Activated CD4-positive, CD25-positive, alpha-beta regulatory T cell treated with anti-CD3 and anti-CD28 coated beads, Interleukin-2, amount 50 U/mL, for 24 hours (primary cell): ENCODE measurements at places on chromosomes 4 and X.

DNA sequence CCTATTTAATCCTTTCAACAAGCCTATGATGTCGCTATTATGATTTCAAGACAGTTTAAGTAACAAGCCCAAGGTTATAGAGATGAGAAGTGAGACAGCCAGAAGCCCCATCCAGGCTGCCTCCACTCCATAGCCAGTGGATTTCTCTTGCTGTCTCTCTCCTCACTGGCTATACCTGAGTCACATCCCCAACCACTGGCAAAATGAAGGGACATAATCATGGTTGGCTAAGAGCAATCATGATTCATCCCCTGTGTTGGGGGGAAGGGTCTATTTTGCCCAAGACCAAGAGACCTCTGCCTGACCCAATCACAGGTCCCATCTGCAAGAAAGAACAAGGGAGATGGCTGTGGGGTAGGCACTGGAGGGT lies 334.9 kb upstream of the GATB start:
- ATAC-seq: no peak

- no peak for ATAC-seq
These were observed 841 bp downstream of the MTNR1A start for GRCh38 chr4:186554539-186554913.

- ATAC-seq: no peak
These were observed 124.0 kb upstream of the PPARGC1A start for GRCh38 chr4:24013668-24014422.

- no peak for ATAC-seq
These were observed 4.2 kb upstream of the CDS1 start for GRCh38 chr4:84578540-84579402.

DNA sequence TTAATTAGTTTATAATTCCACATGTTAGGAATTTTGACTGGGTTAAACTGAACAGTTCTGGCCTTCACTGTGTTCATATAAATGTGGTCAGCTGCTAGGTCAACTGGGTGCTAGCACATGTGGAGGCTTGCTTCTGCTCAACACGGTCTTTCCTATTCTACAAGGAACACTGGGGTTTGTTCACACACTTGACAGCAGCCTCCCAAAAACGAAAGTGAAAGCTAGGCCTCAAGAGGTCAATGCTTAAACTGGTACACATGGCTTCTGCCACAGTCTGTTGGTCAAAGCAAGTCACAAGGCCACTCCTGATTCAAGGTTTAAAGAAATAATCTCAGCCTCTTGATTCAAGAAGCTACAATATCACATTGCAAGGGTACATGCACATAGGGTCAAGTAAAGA lies 126.5 kb downstream of the QDPR start:
- ATAC-seq: no peak

- ATAC-seq: no peak
These were observed 336.1 kb downstream of the UNC5C start for GRCh38 chr4:95212692-95213091.

- peak; percentile 33 for ATAC-seq
These were observed 19.4 kb downstream of the SPRY1 start for GRCh38 chr4:123415977-123416376.

DNA sequence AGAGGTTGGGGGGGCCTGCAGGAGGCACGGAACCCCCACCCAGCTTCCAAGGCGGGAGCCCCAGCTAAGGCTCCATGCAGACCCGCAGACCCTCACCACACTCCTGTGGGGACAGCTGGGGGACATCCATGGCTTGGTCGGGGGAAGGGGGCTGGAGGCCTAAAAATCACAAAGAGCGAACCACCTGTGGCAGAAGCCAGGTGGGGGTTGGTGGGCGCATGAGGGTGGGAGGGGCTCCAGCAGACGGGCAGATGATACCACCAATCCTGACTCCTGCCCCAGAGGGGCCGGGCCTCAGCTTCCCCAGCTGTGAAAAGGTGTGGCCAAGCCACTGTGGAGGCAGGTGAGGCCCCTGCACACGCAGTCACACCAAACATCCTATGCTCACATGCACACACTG lies 111.6 kb downstream of the FAM53A start:
- ATAC-seq: no peak

DNA sequence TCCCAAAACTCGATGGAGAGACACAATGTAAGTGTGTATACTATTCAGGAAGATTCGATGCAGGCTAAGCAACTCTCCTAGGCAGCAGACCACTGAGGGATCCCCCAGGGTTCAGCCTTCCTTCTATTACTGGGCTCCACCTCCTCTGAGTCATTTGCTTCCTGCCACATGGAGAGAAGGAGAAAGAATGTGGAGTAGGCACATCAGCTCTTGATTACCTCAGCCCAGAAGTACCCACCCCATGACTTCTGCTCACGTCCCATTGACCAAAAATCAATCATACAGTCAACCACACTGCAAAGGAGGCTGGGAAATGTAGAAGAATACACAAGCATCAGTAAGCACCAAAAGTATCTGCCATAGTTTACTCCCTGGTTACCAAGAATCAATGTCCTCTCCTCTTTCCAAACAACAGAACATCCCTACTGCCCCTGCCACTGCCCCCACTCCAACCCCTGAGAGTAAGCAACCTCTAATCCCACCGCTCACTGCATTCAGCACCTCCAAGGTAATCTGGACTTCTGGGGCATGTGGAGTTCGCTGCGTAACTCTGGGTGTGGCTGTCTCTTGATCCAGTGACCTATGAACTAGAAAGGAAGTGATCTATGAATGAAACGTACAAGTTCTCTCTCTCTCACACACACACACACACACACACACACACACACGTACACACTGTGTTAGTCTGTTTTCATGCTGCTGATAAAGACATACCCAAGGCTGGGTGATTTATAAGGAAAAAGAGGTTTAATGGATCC lies 91.2 kb upstream of the C1QTNF7 start:
- no peak for ATAC-seq

GRCh38 chr4:1512051-1512737 lies 106.0 kb upstream of the NKX1-1 start:
- no peak for ATAC-seq

DNA sequence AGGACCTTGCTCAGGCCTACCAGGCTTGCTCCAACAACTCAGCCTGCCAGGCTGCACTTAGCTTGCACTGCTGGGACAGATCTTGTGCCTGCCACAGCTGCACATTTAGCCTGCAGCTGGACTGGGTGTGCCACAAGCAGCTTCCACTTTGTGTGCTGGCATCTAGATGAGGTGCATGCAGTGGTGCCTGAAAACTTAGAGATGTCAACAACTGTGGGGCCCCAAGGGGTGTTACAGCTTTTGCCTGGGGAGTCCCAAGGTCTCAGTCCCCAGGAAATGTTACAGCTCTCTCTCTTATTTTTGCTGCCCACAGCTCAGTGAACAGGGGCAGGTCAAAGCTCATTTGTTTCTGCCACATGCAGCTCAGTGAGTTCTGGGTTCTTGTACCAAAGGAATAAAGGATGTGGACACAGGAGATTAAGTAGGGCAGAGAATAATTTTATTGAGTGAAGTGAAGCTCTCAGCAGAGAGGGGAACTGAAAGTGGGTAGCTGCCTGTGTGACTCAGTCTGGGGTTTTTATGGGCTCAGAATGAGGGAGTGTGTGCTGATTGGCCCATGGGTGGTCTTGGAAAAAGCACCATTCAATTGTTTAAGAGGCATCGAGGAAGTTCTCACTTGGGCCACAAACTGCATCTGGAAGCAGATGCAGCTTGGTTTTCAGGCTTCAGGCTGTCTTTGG lies 828.3 kb downstream of the TECRL start:
- no peak for ATAC-seq

- no peak for ATAC-seq
These were observed 34.0 kb upstream of the RNF128 start for GRCh38 chrX:106692425-106693065.

DNA sequence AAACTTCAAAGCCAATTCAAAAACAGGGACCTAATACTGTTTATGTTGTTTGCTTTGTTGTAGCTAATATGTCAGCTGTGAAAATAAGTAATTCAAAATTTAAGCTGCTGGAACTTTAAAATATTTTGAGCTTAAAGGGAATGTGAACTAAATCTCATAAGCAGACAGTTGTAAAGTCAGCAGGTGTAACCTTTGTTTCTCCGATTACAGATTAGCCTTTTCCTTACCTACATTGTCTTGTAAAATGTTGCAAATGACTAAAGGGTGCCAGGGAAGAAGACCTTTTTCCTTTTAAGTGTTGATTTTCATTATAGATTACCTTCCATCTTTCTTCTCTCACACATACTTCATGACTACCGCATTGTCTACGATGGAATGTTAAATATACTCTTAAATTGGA lies 405.1 kb downstream of the KCNIP4 start:
- no peak for ATAC-seq

DNA sequence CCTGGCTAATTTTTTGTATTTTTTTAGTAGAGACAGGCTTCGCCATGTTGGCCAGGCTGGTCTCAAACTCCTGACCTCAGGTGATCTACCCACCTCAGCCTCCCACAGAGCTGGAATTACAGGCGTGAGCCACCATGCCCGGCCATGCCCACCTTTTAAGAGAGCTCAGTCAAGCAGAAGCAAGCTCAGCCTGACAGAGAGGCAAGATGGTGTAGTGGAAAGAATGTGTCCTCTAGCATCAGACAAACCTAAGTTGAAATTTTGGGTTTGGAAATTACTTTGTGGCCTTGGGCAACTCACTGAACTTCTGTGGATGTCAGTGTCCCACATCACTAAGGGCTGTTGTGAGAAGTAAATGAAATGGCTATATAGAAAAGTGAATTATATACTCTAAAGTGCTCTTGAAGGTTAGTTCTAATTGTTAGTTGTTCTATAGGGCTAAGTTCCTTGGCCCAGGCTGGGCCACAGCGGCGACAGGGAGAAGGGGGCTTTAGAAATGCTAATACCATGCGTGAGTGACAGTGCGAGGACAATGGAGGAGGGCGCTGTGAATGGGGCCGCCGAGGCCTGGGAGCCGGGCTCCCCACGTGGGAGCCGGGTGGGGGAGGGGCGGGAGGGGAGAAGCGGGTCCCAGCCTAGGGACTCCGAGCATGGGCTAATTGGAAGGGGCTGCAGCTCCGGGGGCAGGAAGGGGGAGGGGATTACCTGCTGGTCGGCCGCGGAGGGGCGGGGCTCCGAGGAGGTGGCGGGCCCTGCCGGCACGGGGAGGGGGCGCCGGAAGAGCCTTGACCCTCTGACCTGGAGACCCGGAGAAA lies 15.6 kb downstream of the PJA1 start:
- ATAC-seq: no peak

DNA sequence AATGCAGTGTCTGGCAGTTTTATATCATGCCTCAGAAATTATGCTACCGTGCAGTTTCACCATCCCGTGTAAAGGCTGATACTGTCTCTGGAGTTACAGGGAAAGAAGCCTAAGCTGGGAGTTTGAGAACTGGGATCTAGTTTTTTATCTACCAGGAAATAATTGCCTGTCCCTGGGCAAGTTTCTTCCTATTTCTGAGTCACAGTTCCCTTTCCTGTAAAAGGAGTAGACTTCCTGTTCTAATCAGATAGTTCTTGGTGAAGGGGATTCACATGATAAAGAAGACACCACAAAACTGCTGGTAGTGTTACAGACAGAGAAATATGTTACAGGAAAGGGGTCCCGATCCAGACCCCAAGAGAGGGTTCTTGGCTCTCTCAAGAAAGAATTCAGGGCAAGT lies 17.1 kb downstream of the HERC3 start:
- ATAC-seq: no peak

DNA sequence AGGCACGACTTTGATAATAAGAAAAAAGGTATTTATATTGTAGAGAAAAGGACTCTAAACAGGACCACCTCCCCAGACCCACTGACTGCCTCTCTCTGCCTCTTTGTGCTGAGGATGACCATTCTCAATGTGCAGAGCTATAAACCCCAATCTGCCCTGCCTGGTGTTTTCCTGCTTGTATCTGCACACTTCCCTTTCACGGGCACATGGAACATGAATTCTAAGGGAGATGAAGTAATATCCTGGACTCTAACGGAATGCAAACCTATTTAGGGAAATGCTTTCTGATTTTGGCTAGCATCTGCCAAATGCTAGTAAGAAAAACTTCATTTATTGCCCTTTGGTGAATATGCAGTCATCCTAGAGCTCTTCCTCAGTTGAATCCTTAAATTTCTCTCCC lies 2.4 kb downstream of the DIPK2B start:
- no peak for ATAC-seq

GRCh38 chr4:17310269-17310652 lies 201.6 kb downstream of the QDPR start:
- ATAC-seq: no peak

DNA sequence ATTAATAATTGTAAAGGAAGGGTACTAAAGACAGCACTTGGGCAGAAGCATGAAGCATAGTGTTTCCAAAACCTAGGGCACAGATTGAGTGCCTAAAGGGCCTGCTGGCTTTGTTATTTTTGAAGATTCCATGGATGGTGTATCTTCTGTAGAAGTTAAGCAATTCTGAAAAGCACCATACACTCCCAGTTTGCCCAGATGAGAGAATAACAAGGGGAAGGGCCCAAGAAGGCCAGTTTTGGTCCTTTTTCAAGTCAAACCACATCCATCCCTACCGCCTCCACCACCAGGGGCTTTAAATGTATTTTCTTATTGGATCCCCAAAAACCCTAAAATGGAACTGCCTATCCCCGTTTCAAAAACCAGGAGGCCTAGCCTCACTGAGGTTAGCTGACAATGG lies 17.2 kb downstream of the SCARB2 start:
- ATAC-seq: no peak

GRCh38 chr4:41156574-41156973 lies 57.8 kb downstream of the APBB2 start:
- no peak for ATAC-seq

DNA sequence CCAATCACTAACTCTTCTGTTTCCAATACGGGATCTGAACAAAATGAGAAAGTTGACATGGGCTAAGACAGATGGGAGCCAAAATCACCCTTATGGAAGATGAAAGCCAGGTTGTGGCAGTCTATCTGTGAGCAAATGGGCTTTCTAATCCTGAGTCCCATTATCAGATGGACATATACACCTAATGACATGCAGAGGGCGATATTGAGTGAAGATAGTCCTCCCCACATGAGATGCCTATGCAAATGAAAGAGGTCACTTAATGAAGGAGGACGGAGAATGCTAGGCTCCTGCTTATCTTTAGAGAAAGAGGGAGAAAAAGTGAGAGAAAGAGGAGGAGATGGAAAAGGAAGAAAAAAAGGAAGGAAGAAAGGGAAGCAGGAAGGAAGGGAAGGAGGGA lies 547.5 kb downstream of the NLGN4X start:
- no peak for ATAC-seq

- ATAC-seq: no peak
These were observed 1.3 kb downstream of the GALNTL6 start for GRCh38 chr4:171814545-171814944.

DNA sequence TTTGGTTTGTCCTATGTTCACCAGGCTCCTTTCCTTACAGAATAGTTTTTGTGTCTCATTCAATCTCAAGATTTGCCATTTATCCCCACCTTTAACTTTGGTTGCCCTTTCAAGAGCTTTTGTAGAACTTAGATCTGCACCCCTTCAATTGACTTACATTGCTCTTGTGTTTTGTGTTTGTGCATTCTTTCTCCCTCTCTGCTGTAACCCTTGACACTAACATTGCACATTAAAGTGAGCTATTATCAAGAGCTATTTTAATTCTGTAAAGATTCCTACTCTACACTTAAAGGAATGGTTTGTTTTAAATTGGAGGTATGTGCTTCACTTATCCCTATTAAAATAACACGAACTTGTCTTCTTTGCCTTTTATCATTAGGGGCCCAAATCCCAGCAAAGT lies 65.3 kb downstream of the CDS1 start:
- ATAC-seq: no peak

GRCh38 chr4:21097865-21098264 lies 397.6 kb downstream of the PACRGL start:
- no peak for ATAC-seq

- ATAC-seq: no peak
These were observed 69.4 kb downstream of the TBC1D9 start for GRCh38 chr4:140686796-140687195.

GRCh38 chr4:69126024-69126423 lies 29.8 kb downstream of the UGT2B7 start:
- no peak for ATAC-seq
